ENCODE measurements at places on chromosomes 4 and X.

DNA sequence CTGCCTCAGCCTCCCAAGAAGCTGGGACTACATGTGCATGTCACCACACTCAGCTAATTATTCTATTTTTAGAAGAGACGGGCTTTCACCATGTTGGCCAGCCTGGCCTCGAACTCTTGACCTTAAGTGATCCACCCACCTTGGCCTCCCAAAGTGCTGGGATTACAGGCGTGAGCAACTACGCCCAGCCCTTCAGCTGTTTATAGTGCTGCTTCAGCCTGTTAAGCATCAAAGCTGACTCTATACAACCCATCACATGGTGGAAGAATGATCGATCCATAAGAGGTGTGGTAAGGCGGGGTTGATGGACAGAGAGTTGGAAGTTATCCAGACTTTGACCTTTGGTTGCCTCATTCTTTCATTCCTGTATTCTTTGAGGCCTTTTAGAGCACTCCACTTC is 56.2 kb upstream of the RAPGEF2 start:
- no peak for DNase-seq

GRCh38 chrX:23821847-23822246 is 38.9 kb downstream of the SAT1 start:
- no peak for DNase-seq

DNA sequence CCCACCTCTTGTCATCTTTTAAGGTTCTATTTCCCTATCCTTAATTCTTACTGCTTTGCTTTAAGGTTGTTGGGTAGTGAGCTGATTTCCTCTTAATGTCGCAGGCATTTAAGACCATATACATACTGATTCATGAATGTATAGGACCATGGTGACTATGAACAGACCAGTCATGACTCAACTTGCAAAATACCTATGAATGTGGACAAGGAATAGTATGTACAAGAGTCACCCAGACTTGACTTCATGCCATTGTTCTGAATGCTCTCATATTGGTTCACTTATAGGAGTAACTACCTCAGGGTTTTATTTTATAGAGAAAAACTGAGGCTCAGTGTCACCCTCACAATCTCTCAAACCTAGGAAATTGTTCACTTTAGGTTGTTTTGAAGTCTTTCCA is 44.3 kb downstream of the CCNG2 start:
- DNase-seq, result no peak

DNA sequence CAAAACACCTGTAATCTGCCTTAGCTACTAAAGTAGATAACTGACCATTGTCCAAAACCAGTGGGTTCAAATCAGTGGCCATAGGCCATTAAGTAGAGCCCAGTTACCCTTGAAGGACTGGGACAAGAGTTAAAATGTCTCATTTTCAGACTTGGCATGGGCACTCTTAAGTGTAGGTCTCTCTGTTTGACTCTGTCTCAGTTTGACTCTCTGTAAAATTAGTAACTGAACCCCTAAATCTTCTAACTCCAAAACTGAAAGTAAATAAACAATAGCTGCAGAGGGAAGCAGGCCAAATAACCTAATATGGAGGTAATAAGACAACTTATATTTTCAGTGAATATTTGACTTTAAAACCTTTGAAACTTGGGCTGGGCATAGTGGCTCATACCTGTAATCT is 89.1 kb downstream of the SLC16A2 start:
- no peak for DNase-seq

DNA sequence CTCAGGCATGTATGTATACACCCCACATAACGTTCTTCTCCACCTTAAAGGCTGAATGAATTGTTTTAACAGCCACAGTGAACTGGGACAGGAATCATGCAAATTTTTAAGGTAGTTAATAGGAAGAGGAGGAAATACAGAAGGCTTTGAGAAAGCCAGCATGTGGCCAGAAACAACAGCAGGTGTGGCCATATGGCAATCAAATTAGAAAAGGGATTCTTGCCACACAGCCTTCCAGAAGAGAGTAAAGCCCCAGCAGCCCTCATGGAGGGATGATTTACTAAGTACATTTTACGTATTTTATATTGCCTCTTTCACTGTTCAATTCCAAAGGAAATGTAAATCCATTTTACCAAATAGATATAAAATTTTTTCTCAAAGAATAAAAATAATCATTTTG is 792.2 kb downstream of the ADGRL3 start:
- DNase-seq, result no peak

- no peak for DNase-seq
Observed at GRCh38 chr4:99321241-99322191, at the start of gene ADH1B. TSS of gene ADH1B (minus strand) at chr4:99321401. CDS start at chr4:99321331, 70 bp downstream.

DNA sequence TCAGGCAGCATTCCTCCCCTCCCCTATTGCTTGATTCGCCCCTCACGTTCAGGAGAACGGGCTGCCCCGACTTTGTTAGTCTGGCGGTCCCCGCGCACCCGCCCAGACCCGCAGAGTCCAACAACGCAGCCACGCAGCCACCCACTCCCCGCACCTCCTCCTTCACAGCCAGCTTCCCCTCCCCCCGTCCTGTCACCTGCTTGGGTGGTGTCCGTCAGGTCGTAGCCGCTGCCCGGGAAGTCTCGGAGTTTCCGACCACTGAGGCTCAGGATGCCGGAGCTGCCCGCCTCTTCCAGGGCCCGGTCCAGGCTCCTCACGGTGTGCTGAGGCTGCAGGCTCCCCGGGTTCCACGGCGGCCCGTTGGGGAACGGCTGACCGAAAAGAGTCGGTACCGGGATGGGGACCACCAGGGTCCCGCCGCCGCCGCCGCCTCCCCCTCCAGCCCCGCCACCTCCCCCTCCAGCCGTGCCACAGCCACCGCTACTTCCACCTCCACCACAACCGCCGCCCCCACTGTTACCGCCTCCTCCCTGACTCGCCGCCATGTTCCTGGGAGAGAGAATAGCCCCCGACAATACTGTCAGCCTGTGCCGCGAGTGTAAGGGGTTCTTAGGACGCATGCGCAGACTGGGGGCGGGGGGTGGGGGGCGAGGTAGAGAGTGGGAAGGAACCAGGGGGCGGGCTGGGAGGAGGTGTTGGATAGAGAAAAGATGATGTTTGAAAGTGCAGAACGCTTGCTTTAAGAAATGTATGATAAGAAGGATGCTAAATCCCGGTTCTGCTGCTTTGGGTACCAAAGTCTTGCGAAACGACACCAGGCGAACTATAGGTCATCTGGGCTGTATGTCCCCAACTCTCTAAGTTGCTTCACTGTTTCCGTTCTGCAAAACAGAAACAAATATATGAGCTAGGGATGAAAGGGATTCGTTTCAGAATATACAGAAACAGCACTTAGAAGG is at the start of gene LRCH2:
Gene LRCH2, minus strand, starts transcription at position 600 of the 959 bp plus-strand sequence. Its CDS starts 55 bp downstream, at position 545.
- DNase-seq, result peak; percentile 1

DNA sequence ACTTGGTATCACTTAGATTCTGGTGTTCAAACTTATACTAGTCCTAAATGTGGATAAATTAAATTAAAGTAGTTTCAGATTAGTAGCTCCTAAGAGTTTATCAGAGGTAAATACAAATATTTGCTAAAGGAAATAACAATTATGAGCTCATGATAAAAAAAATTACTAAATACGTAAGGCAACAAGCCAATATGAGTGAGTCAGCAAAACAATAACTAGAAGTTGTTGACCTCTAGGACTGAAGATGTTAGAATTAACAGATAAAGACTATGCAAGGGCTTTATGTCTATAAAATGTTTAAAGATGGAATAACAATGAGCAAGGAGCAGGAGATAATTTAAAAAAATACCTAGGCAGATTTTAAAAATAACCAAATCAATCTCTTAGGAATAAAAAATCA is 195.8 kb downstream of the CLCN4 start:
- DNase-seq, result no peak

DNA sequence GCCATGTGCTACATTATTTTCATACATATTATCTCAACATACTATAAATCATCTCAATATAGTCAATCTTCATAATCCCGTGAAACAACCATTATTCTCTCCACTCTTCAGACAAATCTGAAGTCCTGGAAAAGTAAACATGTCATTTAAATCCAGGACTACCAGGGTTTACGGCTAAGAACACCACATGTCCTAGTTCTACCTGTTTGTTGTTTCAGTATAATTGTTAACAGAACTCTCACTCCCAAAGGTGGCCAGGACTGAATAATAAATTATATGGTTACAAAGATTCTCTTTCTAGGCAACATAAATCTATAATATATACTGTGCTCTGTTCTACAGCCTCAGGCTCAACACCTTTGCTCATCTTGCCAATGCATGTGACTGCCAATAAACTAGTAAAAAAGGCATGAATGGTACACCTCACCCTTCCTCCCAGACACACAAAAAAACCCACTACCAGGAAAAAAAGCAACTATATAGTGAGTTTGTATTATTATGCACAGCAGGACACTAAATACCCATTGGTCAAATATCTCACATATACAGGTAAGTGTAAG is 20.1 kb downstream of the EIF4E start:
- DNase-seq, result no peak

- no peak for DNase-seq
Observed at GRCh38 chr4:13298655-13299054, 185.5 kb downstream of the RAB28 start.

DNA sequence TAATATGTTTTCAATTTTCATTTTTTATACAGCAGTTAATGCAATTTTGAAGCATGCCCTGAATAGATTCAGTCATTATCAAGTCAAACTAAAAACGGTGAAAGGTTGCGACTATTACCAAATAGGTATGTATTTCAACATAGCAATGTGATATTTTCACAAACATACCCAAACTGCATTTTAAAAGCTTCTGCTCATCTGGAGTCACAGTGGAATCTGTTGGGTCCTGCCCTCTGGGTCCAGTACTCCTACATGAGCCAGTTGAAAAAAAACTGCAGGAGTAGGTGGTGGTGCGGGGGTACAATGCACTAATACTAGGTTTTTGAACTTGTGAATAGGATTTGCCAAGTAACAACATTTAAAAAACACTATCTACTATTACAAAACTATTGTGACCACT is 938 bp downstream of the GPR34 start:
- no peak for DNase-seq

GRCh38 chrX:38879631-38880220 is 78.5 kb downstream of the MID1IP1 start:
- no peak for DNase-seq

DNA sequence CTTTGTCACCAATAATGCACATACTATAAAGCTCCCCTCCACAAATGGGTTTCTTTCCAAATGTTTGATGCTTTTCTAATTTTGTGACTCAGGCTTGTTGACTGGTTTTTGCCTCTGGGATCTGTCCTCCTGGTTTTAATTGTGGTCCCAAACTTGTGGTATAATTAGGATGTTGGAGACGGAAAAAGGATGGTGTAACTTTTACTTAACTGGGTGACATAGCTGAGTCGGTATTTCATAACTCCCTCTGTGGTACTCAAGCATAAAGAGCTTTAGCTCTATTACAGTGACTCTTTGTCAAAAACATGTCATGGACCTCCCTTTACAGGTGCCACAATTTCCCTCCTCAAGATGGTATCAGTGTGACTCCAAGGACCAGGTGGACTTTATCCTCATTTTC is 119.7 kb upstream of the RBPJ start:
- DNase-seq, result no peak

DNA sequence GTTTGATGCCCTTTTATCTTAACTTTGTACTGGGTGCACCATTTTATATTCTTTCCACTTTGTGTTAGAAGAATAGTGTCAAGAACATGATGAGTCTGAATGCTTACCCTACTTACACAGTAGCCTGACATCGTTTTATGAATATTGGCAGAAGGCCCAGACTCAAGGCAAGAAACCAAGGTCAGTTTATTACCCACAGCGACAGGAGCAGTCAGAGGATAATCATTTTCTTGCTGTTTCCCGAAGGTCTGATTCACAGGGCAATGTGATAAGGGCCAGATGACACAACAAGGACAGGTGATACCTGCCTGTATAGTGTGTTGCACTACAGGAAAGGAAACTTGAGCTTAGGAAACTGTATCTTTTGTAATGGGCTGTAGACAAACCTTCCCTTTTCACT is 417.4 kb downstream of the SPOCK3 start:
- no peak for DNase-seq

DNA sequence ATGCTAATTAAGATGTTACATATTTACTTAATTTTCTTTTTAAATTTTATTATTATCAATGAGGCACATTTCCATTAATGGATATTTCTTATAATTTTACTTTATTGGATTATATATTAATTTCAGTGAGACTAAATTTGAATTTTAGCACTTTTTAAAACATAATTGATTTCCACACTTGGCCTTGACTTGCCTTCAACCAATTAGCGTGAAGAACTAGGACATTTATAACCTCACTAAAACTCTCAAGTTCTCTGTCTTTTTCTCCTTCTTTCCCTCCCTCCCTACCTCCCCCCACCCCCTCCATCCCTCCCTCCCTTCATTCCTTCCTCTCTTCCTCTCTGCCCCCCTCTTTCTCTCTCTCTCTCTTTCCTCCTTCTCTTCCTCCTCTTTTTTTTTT is 1618.1 kb downstream of the C4orf33 start:
- DNase-seq, result no peak

DNA sequence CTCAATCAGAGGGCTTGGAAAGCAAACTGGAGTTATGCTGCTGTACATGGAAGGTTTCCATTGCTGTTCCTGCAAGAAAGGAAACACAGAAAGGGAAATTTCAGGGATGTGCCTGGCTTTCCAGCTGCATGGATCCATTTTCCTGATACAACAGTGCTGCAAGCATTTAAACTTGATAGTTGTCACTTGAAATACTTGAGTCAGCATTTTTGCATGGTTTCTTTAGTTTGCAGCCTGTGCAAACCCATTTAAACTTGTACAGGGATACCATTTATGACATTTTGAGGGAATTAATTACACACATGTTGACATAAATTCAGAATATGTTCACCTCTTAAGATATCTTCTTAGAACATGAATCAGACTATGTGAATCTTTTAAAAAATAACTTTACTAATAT is 131.1 kb upstream of the RASGEF1B start:
- DNase-seq, result no peak

GRCh38 chr4:119059221-119059620 is 76.4 kb upstream of the MYOZ2 start:
- no peak for DNase-seq

DNA sequence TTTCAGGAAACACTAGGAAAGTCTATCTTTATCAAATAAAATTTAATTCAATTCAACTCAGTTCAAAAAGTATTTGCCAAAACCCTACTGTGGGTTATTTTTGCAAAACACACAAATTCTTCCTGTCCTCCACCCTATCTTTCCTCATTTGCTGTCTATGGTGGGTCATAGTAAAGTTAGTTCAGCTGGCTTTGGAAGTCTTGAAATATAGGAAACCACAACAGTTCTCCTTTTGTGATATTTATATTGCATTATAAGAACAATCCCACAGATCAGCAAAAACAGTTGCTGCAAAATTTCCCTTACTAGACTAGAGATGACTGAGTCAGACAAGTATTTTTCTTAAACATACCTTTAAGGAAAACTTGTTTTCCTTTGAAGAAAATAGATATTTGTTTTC is 22.2 kb downstream of the CYBB start:
- no peak for DNase-seq

All from cardiac fibroblast (primary cell).